Liver (tissue), 10 donors: ENCODE measurements at places on chromosomes 16 and 17.

DNA sequence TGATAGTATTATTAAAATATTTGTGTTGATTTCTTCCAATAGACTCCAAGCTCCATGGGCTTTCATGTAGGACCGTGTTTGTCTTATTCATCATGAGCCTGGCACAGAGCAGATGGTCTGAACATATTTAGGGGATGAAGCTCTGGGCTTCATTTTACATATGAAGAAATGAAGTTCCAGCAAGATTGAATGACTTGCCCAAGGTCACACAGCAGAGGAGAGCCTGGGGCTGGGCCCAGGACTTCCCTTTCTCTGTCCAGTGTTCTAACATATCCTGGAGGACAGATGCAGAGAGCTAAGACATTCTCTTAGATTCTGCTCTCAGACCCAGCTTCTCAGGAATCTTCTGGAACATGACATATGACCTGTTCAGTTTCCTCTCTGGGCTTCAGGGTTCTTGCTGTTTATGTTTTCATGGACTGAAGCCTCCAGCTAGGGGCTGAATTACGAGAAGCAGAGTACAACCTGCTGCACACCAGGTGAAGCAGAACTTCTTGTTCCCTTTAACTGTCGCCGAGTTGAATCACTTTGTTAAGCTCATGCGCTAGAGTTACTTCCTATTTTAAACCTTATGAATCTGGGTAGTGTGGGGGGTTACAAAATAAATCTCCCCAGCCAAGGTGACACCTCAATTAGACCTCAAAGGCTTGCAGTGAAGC lies 53.6 kb downstream of the GPRC5B start:
- no peak for DNase-seq

GRCh38 chr17:38508570-38508950 lies 80.3 kb downstream of the ARHGAP23 start:
- DNase-seq = no peak

- DNase-seq = no peak
Measured at GRCh38 chr16:28107232-28107631, 43.7 kb upstream of the GSG1L start.

- no peak for DNase-seq
Measured at GRCh38 chr16:70391881-70392481, 45.3 kb downstream of the DDX19A start.

GRCh38 chr16:55651841-55652824 lies 3.7 kb upstream of the SLC6A2 start:
- no peak for DNase-seq
